ENCODE measurements at places on chromosomes 5 and 9.

DNA sequence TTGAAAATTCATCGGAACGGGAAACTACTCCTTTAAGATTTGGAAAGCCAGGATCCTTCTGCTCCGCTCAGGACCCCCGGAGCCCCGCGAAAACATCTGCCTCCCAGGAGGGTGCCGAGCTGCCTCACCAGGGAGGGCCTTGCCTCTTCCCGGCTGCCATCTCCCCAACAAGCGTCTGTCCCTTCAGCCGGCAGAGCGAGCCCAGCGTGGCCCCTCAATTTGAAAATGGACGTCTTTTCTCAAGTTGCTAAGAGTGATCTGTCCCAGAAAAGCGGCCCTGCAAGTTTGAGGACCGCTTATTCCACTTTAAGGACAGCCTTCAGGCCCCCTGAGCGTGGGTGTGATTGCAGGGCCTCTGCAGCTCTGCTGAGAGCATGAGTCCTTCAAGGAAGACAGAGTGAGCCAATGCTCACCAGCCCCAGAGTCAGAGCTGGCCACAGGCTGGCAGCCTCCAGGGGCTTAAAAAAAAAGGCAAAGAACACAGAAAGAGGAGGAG lies 101.3 kb downstream of the PHF2 start:
- no peak for DNase-seq

GRCh38 chr9:135827866-135828580 lies 79.3 kb downstream of the CAMSAP1 start:
- DNase-seq, result no peak

GRCh38 chr5:94577466-94578245 lies 40.7 kb downstream of the KIAA0825 start:
- DNase-seq, result no peak

DNA sequence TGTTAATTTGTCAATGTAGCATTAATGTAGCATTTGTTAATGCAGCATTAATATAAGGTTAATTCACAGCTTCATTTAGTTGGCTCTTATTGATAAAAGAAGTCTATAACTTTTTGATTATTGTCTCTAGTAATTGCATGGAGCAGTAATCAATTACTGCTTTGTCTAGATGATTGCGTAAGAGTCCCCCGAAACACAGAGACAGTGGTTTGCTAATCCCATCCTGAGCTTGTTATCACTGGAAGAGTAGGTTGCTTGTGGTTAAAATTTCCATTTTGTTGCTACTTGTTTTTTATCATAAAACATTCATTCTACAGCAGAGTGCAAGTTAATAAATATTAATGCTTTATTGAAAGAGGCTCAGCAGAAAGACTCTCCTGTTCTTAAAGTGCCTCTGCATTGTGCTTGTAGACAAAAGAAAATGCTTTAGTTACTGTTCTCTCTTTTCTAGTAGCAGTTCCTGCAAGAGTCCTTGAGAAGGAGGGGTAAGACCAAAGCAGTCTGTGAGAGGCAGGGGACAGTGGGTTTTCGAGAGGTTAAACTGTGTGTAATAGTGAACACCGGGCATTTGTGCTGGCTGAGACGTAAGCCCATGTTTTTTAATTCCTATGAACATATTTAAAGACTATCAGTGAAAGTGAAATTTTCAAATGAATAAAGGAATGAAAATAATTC lies 291.7 kb downstream of the TRPM3 start:
- DNase-seq, result no peak

DNA sequence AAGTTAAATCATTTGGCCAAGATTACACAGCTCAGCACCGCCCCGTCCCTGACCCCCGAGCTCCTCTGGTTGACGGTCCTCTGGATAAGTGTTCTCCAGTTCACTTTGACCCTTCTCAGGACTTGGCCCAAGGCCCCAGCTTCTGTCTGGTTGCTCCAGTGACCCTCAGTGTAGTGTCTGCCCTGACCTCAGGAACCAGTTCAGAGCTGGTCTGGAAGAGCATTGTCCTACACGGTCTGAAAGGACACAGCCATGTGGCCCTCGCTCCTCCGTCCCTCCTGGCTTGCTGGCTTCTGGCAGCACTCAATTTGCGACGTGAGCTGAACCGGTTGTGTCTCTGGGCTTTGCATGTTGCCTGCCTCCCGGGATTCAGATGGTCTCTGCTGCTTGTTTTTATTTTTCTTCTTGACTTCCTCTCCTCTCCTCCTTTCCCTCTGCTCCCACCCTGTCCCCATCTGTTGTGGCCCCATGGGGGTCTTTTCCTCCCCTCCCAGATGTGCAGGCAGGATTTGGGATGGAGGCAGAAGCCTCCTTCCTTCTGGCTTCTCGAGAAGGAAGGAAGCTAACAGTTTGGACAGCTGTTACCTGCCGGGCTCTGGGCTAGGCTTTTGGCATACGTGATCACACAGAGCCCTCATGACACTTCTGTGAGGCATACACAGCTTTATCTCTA lies 72.0 kb downstream of the PPARGC1B start:
- DNase-seq, result no peak

- DNase-seq, result no peak
These were observed 172.2 kb upstream of the PLCXD3 start for GRCh38 chr5:41682641-41683040.

- DNase-seq, result peak; percentile 3
These were observed 129.2 kb upstream of the FST start for GRCh38 chr5:53350991-53351770.

- DNase-seq, result no peak
These were observed 978 bp upstream of the ADCY2 start for GRCh38 chr5:7394889-7395431.

DNA sequence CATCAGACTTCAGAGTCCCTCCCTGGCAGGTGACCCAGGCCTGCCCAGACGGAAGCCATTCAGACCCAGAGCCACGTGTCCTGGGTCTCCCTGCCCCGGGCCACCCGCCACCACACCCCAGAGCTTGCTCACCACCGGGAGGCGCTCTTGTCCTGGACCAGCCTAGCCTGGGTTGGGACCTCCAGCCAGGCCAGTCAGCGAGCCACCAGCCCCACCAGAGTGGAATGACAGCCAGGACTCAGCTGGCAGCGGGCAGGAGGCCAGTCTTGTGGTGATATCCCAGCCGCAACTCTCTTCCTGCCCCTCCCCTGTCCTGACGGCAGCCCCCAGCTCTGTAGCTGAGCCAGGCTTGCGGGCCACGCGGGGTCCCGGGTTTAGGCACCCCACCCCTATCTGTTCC lies 1.7 kb upstream of the PTGDS start:
- DNase-seq, result no peak

DNA sequence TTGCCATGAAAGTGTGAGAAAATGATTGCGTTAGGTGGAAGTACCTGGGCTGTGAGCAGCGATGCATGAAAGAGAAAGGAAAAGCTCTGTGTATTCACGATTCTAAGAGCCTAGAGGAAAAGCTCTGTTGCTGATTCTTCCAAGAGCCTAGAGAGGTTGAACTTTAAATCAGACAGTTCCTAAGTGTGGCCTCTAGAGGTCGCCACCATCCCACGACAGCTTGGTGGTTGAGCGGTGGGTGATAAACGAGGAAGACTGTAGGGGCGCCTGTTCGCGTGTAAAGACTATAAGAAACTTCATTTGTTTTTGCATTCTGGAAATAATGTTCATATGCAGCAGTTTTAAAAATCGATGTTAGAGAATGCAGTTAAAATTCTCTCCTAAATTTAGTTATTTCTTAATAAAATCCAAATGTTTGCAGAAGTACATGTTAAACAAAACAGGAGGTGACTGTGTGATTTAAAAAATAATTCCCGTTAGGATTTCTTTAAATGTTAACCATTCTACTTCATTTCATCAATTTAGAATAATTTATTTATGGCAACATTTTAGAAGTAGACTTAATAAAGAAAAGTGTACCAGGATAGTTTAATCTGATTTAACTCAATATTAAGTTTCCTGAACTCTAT lies 107.7 kb downstream of the TENT4A start:
- no peak for DNase-seq

GRCh38 chr9:70994582-70994981 lies 126.8 kb downstream of the TRPM3 start:
- peak; percentile 82 for DNase-seq

DNA sequence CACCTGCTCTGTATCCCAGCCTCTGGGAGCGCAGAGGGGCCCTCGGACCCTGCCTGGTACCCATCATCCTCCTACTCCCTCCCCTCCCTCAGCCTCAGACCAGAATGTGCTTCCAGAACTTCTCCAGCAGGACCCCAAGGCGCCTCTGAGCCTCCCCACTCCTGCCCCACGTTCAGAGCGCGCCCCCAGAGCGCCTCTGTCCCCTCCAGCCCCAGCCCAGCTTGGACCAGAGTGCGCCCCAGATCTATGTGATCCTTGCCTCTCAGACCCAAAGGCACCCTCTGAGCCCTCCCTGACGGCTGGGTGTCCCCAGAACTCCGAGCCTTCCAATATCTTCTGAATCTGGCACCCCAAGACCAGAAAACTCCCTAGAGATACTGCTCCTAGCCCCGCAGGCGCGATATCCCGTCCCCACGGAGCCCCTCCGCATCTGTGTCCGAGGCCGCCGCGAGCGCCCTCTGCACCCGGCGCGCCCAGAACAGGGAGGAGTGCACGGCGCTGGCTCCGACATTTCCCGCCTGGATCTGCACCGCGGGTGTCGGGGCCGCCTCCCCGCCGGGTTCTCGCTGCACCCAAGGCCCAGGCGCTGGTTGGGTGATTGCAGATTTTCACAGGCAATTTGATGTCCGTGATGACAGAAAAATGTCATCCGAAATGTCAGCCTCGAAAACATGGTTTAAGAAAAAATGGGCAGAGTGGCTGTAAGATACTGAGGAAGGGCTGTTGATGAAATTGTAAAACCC lies 522 bp downstream of the BHMT start:
- no peak for DNase-seq

GRCh38 chr9:109254317-109254716 lies 66.5 kb downstream of the EPB41L4B start:
- no peak for DNase-seq

DNA sequence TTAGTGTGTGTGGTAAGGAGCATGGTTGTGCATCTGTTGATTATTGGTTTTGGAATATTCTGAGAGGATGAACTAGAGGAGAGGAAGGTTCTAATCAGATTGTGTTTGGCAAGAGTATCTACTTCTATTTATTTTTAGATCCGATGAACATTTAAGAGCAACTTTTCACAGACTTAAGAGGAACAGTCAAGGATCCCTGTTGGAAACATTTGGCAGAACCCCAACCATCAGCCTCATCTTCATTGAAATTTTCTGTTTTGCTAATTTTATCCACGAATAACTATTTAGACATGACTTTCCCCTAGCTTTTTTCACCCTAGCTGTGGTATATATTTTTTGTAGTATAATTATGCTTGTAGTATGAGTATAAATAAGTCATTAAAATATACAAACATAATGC lies 868.5 kb downstream of the MAT2B start:
- no peak for DNase-seq

DNA sequence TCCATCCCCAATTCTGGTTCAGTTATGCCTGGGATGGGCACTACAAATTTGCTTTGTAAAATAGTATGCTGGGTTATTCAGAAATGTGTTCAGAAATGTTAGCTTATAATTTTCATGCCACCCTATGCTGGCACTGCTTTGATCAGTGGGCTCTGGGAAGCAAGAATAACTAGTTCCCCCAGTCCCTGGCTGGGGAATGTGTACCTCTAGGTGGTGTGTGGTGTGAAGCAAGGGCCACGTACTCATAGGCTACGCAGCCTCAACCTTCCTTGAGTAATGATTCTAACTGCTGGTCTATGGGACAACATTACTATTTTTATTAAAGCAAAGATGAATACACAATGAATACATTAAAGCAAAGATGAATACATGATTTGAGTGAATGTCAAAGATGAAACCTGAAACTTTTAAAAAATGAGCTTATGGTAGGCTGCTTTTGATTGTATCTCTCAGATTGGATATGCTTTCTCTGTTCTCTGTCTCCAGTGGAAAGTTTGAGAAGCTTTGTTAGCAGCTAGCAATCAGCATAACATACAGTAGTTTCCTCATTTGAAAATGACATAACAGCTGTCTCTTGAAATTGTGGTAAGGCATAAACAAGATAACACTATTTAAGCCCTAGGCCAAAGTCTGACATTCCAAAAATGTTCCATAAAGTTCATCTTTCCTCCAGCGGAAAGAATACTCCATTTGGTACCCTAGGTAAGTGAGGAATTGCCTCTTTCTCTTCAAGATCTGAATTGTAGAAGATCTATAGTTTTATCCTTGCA lies 174.7 kb upstream of the NFIB start:
- no peak for DNase-seq

DNA sequence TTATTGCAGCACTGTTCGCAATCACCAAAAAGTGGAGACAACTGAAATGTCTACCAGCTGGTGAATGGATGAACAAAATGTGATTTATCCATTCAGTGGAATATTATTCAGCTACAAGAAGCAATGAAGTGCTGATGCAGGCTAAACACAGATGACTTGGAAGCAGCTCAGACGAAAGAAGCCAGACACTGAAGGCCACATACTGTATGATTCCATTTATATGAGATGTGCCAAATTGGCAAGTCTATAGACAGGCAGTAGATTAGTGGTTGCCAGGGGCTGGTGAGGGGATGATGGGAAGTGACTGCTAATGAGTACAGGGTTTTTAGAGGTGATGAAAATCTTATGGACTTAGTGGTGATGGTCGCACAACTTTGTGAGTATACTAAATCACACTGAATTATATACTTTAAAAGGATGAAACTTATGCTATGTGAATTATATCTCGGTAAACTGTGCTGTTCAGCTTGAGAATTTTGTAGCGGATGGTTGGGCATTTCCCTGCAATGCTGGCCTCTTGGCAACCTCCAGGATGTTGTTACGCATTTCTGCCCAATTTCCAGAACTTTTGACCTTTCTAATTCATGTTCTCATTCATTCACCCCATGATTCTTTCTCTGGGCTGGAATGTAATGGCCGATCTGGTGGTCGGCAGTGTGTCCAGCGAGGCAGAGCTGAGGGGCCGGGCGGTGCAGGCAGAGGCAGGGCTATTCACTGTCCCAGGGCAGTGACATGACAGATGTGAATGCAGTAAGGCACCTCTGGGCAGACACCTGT lies 22.0 kb upstream of the WNK2 start:
- DNase-seq, result no peak

- peak; percentile 70 for DNase-seq
These were observed 1.6 kb downstream of the FER start for GRCh38 chr5:108749128-108749861.

- DNase-seq, result no peak
These were observed 18.1 kb upstream of the LPCAT1 start for GRCh38 chr5:1541702-1542400.
